ENCODE measurements at places on chromosomes 11 and 22. TPM values are rescaled to one million over a fixed set of nuclear protein-coding genes. Genes with fewer than 3 reads are reported as not detected.

The ALG9 gene
- polyA plus RNA-seq = 23.4 TPM

The RFPL1 gene
- polyA plus RNA-seq = not detected

The PAMR1 gene
- 0.42 TPM for polyA plus RNA-seq

The ZC3H12C gene
- 2.8 TPM for polyA plus RNA-seq

The CSF2RB gene
- polyA plus RNA-seq = not detected

The AHNAK gene
- 57.8 TPM for polyA plus RNA-seq

The ADAMTS15 gene
- 0.96 TPM for polyA plus RNA-seq

The RAB3IL1 gene
- 9.8 TPM for polyA plus RNA-seq

Data from SK-N-SH (cell line).